ENCODE measurements at places on chromosomes 3 and 15.

- DNase-seq: no peak
Observed at GRCh38 chr15:78629031-78629715, 8.4 kb upstream of the CHRNA3 start.

DNA sequence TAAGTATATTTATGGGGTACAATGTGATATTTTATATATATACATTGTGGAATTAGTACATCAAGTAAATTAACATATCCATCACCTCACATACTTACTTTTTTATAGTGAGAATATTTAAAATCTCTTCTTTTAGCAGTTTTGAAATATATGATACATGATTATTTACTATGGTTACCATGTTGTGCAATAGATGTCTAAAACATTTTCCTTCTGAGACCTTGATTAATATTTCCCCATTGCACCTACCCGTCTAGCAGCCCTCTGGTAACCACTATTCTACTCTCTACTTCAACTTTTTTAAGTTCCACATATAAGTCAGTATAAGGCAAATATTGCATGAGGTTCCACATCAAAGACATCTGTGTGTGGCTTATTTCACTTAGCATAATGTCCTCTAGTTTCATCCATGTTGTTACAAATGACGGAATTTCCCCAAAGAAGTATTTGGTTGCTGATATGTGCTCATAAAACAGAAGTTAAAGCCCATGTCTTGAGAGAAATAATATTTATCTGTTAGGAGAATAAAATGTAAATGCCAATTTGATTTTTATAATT lies 29.6 kb upstream of the NFKBIZ start:
- DNase-seq: no peak

DNA sequence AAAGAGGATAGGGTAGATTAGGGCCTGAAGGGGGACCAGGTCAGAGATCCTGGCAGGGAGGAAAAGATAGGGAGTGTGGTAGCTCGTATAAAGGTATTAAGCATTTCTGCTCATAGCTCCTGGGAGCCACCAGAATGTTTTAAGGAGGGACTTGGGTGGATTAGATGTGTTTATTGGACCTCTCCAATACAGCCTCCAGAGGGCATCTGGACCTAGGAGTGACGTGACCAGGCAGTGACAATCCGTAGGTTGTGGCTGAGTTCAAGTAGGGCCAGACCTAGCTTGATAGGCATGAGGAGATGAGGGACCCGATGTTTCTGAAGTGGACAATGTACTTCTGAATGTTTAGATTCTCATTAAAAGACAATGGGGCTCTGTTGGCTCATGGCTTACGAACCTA lies 435.2 kb downstream of the MCTP2 start:
- DNase-seq: no peak

DNA sequence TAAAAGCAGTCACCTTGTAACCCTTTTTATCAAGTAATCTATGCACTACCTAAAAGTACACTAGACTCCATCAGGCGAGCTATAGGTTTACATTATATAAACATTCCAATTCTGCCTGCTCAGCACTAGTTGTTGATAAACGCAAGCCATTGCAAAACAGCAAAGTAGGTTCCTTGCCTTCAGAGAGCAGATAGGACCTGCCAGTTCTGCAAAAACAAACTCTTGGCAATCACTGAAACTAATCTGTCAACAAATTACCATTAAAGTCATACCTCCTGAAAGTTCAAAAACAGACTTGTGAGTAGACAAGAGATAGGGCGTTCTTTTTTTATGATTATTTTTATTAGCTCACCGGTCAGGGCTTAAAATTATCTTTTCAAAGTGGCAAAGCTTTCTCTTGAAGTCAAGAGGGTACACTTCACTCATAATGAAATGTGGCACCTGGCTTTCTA lies 392.5 kb downstream of the FOXP1 start:
- no peak for DNase-seq

DNA sequence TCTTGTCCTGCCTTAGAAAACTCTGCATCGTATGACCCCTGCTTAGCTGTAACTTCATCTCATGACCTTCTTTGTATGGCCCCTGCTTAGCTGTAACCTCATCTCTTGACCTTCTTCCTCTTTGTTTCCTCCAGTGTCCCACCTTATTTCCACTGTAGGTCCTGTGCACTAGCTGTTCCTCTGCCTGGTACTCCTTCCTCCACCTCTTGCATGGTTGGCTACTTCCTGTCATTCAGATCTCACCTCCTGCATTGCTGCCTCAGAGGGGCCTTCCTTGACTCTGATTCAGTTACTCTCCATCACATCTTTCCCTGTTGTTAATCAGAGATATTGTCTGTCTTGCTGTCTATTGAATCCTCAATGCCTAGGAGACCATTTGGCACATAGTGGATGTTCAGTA lies 63.2 kb downstream of the PDE8A start:
- no peak for DNase-seq

DNA sequence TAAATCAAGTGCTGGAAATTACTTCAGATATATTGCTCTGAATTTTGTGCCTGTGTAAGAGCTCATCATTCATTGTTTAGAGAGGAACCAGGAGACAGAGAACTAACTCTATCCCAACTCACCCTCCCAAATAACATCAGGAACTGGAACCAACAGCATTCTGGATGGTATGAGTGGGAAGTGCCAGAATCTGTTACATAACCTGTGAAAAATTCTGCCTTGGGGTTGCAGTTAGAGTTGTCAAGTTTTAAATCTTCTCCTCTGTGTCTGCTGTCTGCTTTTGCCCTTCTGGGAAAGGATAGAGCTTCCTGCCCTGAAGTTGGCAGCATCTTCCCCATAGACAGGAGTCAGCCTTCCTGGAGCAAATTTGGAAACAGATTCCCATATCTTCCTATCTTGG lies 41.2 kb downstream of the TIMP4 start:
- DNase-seq: no peak

GRCh38 chr3:165753560-165753959 lies 83.7 kb downstream of the BCHE start:
- DNase-seq: no peak

GRCh38 chr3:185402561-185402960 lies 39.6 kb downstream of the MAP3K13 start:
- DNase-seq: no peak

DNA sequence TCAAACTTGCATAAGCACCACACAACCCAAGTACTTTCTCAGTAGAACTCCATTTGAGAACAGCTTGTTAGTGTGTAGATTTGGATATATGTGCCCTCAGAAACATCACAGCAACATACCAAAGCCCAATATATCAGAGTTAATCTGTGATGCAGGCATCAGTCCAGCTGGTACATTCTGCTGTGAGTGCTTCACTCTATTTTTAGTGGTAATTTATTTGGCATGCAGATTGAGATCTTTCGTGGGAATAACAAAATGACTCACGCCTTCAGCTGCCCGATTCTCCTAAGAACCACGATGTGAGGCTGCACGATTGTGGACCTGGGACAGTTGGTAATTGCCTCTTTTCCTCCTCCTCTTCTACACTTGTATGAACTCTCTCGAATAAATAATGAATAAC lies 730.7 kb downstream of the SQOR start:
- no peak for DNase-seq

GRCh38 chr3:37701734-37702433 lies 159.8 kb upstream of the CTDSPL start:
- no peak for DNase-seq

DNA sequence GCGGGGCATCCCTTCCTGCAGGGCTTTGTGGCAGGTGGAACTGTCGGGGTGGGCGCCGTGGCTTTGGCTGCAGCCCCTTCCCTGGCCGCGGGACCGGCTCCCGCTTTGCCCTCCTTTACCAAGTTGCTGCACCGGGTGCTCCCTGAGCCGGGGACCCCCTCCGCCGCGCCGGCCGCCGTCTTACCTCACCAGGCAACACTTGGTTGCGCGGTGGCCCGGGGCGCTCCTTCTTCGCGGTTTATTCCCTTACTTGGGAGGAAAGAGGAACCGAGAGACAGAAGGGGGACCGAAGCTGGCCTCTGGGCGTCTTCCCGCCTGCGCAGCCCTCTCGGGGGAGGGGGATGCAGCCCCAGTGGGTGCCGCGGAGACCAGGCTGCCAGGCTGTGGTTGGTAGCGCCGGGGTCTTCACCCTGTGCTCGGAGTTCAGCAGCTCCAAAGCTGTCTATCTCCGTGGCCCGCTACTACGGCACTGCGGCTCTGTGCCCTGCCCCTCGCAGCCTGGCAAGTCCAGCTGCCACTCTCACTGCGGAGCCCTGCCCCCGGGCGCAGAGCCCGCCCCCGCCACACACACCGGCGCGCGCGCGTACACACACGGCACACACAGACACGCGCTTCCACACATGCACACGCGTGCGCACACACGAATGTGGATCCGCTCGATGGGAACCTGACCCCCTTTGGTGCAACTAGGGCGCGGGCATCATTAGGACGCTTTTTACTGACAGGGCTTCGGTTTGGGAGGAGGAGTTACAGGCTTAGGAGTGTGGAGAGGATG lies at the start of gene DGKG:
Gene DGKG, minus strand, starts transcription at position 473 of the 775 bp plus-strand sequence. CDS start 41,775 bp downstream, outside the sequence.
- no peak for DNase-seq

DNA sequence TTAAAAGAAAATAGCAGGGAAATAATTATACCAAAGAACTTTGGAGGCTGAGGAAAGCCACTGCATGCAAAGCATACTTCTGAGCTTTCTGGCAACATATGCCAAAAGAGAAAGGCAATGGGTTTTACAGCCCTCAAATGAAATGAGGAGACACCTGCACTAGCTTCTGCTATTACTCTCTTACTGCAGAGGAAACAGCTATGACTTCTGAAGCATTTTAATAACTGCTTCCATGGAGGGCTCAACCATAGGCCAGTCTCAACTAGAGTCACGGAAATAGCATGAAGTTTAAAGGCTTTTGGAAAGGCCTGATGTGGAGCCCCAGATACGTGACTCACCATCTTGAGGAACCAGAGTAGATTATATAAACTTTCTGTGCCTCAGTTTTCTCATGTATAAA lies 114.8 kb downstream of the OXNAD1 start:
- no peak for DNase-seq

DNA sequence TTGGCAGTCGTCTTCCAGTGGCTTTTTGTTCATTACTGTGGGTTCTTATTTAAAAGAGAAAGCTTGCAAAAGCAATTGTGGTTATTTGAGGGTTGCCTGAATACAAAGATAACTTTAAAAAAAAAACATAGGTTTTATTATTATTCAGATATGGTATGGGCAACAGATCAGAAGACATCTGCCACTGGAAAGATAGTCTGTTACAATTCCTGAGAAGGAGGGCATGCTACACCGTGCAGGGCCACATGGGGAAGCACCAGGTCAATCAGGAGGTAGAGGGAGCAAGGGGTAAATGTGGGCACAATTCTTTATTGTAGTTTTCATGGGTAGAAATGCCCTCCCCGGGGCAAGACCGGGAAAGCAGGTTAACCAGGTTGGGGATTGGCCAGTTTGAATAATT lies 46.5 kb downstream of the BBS4 start:
- DNase-seq: no peak

GRCh38 chr15:49810720-49811119 lies 189.9 kb downstream of the DTWD1 start:
- no peak for DNase-seq

- DNase-seq: no peak
Observed at GRCh38 chr3:197737749-197738462, 1.2 kb upstream of the RUBCN start.

DNA sequence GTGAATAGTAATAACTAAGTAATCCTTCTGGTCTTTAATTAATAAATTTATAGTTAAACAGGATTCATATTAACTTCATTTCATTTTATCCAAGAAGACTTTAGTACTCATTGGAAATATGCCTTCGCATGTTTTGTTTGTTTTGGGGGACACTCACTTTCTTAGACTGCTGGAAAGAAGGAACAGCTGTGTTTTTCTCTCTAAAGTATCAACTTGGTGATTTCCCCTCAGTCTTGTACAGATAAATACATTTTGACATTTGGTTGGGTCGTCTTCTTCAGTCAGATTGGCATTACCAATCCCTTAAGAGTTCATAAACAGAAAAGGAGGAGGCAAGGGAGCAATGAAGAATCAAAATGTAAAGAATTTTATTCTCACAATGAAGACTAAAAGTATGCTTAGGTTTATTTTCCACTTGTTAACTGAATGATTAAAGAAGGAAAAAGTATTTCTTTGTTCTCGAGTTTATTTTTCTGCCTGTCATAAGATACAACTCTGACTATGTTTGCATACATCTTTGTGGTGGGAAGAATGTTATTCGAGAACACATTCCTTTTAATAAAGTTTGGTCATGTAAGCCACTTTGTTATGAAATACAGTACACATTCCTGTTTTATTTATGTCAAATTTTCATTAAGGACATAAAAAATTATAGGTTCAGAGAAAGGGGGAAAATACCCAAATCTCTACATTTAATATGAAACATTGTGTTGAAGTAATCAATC lies 140.2 kb downstream of the GMNC start:
- no peak for DNase-seq

DNA sequence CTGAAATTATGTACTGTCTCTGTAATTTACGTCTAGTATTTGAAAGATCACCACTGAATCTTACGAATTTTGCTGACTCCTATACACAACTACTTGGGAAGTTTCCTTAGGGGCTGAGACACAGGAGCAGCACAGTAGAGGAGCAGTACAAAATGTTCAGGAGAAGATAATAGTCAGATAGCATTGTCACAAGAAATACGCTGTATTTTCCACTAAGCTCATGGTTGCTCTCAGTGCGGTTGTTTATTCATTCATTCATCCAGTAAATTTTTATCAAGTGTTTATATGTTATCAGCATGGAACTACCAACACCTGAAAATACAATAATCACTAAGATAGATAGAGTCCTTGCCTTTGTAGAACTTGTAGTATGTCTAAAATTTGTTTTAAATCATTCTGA lies 34.5 kb downstream of the ALCAM start:
- no peak for DNase-seq

DNA sequence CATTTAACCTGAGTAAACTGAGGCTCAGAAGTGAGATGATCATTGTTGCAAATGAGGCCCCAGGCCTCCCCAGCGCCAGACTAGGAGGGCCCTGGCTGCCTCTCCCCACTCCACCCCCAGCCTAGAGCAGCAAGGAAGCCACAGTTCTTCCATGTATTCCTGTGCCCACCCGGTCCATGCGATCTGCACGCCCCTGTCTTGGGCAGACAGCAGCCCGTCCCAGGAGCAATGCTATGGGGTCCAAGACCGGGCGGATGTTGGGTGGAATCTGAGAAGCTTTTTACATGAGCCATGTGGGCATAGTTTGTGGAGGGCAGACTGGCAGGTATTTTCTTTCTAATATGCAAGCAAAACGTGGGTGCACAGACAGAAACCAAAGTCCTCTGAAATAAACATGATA lies 15.1 kb downstream of the SH2D7 start:
- no peak for DNase-seq

GRCh38 chr3:25663869-25664811 lies 567 bp downstream of the TOP2B start:
- DNase-seq: peak; percentile 51

DNA sequence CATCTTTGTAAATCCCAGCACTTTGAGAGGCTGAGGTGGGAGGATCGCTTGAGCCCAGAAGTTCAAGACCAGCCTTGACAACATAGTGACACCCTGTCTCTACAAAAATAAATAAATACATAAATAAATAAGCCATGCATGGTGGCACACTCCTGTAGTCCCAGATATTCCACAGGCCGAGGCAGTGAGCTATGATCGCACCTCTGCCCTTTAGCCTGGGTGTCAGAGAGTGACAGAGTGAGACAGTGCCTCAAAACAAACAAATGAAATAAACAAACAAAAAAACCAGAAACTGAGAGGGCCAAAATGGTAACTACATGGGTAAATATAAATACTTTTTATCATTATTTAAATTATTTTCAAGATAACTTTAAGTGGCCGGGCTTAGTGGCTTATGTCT lies 445.4 kb downstream of the ZIC1 start:
- no peak for DNase-seq
